ENCODE measurements at places on chromosomes 5 and 9.

- DNase-seq, result no peak
Observed at GRCh38 chr5:103174147-103174546, 54.0 kb downstream of the PPIP5K2 start.

- no peak for DNase-seq
Observed at GRCh38 chr5:122054266-122054665, 23.8 kb downstream of the LOX start.

- no peak for DNase-seq
Observed at GRCh38 chr9:32787816-32788215, 4.5 kb downstream of the TMEM215 start.

GRCh38 chr5:139475865-139476617 is 5.2 kb downstream of the SMIM33 start:
- DNase-seq, result no peak

GRCh38 chr5:39106322-39106721 is 32.1 kb upstream of the RICTOR start:
- no peak for DNase-seq

GRCh38 chr5:171481571-171482433 is 62.4 kb downstream of the FGF18 start:
- no peak for DNase-seq

- no peak for DNase-seq
Observed at GRCh38 chr9:99199938-99200539, 21.7 kb downstream of the ALG2 start.

DNA sequence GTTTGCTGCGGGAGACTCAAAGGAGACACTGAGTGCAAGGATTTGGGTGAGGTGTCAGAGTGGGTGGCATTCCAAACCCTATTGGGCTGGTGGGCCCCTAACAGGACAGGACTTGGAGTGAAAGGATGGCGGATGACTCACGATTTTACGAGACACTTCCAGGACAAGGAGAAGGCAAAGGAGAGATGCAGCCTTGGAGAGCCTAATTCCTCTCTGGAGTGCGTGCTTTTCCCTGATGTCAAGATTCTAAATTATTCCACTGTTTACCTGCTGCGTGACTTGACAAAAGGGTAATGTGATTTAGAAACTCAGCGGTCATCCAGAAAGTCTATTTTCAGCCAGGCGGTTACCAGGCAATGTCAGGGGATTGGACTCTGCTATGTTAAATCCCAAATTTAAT is 41.6 kb upstream of the CD180 start:
- DNase-seq, result no peak

DNA sequence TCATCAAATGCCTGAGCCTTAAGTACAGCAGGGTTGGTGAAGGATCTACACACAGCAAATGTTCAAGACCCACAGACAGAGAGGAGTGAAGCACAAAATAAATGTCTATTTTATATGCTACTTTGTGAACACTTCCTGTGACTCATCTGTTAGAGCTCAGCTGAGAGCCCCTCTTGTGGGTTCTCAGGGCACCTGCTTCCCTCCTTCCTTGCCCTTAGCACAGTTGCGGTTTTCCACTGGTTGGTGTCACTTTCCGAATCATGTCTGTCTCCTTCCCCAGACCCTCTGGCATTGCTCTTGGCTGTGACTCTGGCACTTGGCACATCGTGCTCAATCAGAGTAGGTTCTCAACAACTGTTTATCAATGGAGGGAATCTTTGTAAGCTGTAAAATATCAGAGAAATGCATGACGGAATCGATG is 128.5 kb upstream of the STC2 start:
- DNase-seq, result no peak

GRCh38 chr5:1929108-1929991 is 46.6 kb upstream of the IRX4 start:
- no peak for DNase-seq

GRCh38 chr5:132176987-132177386 is 50.7 kb downstream of the P4HA2 start:
- no peak for DNase-seq

DNA sequence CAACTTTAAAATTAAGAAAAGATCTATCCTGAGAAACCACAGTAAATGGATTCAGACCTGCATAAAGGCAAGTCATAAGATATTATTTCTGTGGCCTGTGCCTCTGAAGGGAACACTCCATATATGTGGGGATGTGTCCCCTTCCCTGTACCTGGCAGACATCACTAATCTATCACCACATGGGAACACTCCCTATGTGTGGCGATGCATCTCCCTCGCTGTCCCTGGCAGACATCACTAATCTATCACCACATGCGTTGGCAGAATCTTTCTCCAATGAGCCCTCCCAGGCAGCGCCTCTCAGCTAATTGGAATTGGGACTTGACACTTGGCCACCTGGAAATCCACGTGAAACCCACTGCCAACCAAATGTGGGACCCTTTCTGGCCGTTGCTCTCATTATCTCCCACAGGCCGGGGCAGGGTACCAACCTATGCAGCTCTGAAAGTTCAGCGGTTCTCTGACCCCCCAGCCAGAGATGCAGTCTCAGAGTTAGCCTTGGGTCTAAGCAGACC is 25.2 kb upstream of the ASS1 start:
- no peak for DNase-seq

All from activated CD8-positive, alpha-beta memory T cell treated with anti-CD3 and anti-CD28 coated beads for 24 hours (primary cell).